Sigmoid colon (tissue), 7 donors: ENCODE measurements at places on chromosomes 6 and 20. TPM values are rescaled to one million over a fixed set of nuclear protein-coding genes. Genes with fewer than 3 reads are reported as not detected.

DNA sequence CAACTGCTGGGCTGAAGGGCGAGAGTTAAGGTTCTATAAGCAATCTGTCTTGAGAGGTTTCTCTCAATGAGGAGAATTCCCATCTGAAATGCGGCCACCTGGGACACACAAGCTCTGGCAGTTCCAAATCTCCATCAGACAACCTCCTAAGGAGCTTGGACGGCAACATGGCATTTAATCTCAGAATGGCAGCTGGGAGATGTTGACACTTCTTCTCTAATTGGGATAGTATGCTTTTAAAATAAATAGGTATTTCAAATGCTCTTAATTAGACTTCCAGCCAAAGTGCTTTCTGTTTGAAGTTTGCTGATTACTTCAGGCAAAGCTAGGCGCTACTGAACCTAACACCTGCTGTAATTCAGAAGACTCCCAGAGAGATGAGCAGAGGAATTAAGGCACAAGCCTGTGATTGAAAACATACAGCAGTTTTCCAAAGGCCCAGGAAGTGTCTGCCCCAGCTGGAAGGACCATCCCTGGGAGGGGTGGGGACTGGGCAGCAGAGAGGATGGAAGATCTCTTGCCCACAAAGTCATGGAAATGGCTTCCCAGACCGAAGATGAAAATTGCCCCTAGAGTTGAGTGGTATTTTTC is 59.1 kb upstream of the KCNK16 start:
- no peak for DNase-seq

Gene RALGAPB
- total RNA-seq: 33.4 TPM

DNA sequence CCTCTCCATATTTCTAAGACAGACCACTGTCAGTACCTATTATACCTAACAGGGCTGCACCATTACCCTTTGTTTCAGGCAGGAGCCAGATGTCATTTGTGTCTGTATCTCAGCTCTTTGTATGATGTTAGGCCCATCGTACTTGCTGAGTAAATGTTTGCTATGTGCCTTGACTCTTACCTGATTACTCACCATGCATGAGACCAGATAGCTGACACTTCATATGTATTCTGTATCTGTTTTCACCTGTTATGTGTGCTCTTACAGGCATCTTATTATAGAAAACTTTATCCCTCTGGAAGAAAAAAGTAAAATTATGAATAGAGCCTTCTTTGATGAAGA is 31.7 kb upstream of the ASXL1 start:
- no peak for DNase-seq

Gene DUSP15
- 2.0 TPM for total RNA-seq

DNA sequence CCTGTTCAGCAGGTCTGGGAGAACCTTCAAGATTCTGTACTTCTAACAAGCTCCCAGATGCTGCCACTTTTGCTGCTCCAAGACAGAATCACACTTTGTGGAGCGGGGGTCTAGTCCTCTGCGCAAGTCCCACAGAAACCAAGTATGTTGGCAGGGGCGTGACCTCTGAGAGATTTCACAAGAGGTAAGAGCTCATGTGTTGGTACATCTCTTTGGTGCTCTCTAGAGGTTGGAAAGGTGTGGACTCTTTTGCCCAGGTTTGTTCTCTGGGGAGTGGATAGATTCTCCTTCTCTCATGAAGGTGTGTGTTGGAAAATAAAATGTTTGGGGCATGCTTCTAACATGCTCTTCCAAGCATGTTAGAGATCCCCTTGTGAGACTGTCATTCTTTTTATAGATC is 340.9 kb upstream of the IRAK1BP1 start:
- no peak for DNase-seq

GRCh38 chr6:2900821-2901644 is 2.1 kb downstream of the SERPINB9 start:
- DNase-seq: no peak

- DNase-seq: peak; percentile 48
Measured at GRCh38 chr20:10655720-10656669, 17.8 kb downstream of the JAG1 start.

GRCh38 chr20:19253916-19254820 is 41.7 kb downstream of the SLC24A3 start:
- DNase-seq: no peak

GRCh38 chr20:18916886-18917750 is 103.5 kb downstream of the SCP2D1 start:
- DNase-seq: no peak

Gene LAMA5
- 409 TPM for total RNA-seq

- no peak for DNase-seq
Measured at GRCh38 chr6:78709021-78709420, 158.3 kb upstream of the IRAK1BP1 start.

Gene HLA-DRB1
- 31.4 TPM for total RNA-seq

DNA sequence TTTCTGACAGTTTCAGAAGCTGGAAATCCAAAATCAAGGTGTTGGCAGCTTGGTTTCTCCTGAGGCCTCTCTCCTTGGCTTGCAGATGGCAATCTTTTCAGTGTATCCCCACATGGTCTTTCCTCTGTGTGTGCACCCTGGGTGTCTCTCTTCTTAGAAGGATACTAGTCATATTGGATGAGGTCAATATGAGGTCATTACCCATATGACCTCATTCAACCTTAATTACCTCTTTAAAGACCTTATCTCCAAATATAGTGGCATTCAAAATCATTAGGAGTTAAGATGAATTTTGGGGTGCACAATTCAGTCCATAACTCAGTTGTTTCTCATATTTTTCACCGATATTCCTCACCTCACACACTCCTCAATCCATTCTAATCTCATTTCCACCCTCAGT is 92.4 kb upstream of the TGM3 start:
- no peak for DNase-seq

DNA sequence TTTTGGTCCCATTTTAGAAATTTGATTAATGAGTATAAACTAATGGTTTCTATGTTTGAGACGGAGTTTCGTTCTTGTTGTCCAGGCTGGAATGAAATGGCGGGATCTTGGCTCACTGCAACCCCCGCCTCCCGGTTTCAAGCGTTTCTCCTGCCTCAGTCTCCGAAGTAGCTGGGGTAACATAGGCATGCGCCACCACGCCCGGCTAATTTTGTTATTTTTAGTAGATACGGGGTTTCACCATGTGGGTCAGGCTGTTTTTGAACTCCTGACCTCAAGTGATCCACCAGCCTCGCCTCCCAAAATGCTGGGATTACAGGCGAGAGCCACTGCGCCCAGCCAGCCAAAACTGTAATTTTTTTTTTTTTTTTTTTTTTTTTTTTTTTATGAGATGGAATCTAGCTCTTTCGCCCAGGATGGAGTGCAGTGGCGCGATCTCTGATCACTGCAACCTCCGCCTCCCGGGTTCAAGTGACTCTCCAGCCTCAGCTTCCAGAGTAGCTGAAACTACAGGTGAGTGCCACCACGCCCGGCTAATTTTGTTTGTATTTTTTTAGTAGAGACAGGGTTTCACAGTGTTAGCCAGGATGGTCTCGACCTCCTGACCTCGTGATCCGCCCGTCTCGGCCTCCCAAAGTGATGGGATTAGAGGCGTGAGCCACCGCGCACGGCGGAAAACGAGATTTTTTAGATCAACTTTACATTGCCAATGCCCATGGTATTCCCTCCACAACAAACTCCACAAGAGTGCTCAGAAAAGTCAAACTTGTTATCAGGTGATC is 127.8 kb downstream of the HFE start:
- no peak for DNase-seq

Gene SAMD5
- total RNA-seq: 0.82 TPM

DNA sequence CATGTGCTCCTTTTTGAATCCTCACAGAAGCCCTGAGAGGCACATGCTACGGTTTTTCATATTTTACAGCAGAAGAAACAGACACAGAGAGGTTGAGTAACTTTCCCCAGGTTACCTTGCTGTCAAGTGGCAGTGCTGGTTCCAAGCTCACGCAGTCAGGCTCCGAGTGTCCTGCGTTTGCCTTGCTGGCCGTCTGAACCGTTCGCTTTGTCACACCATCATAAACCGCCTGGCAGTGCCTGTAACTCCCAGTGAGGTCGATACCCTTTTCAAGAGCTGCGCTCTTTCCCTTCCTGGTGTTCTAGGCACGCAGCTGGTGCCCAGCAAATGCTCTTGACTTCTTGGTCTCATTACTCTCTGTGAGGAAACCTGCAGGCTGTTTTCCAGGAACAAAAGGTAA is 31.3 kb upstream of the KCNG1 start:
- DNase-seq: no peak

- DNase-seq: peak; percentile 92
Measured at GRCh38 chr20:11890331-11891076, 27.2 kb upstream of the BTBD3 start.

GRCh38 chr6:79687759-79688158 is 56.6 kb downstream of the SH3BGRL2 start:
- no peak for DNase-seq

DNA sequence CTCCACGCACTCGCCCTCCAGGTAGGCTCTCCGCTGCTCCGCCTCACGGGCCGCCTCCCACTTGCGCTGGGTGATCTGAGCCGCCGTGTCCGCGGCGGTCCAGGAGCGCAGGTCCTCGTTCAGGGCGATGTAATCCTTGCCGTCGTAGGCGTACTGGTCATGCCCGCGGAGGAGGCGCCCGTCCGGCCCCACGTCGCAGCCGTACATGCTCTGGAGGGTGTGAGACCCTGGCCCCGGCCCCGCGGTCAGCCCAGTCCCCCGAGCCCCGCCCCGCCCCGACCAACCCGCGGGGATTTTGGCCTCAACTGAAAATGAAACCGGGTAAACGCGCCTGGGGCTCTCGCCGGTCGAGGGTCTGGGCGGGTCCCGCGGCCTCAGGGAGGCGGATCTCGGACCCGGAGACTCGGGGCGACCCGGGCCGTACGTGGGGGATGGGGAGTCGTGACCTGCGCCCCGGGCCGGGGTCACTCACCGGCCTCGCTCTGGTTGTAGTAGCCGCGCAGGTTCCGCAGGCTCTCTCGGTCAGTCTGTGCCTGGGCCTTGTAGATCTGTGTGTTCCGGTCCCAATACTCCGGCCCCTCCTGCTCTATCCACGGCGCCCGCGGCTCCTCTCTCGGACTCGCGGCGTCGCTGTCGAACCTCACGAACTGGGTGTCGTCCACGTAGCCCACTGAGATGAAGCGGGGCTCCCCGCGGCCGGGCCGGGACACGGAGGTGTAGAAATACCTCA is 598 bp downstream of the HLA-B start:
- DNase-seq: peak; percentile 77

Gene MOG
- not detected for total RNA-seq

DNA sequence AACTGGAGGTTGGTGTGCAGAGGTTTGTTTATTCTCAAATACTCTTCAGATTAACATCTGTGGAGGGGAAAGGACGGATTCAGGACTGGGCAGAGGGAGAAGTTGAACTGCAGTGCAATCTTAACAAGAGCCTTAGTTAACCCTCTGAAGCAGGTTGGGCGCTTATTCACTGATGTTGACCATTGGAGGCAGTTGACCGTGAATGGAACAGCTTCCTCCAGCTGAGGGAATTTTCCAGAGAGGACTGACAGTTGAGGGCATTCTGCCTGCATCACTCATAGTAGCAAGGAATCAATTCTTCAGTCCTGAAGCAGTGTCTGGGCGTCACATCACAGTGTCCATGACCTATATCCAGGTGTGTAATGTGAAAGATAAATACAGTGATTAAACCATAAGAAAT is 80.9 kb downstream of the PLCB4 start:
- DNase-seq: no peak

GRCh38 chr6:109314313-109314712 is 68.0 kb downstream of the CD164 start:
- no peak for DNase-seq

DNA sequence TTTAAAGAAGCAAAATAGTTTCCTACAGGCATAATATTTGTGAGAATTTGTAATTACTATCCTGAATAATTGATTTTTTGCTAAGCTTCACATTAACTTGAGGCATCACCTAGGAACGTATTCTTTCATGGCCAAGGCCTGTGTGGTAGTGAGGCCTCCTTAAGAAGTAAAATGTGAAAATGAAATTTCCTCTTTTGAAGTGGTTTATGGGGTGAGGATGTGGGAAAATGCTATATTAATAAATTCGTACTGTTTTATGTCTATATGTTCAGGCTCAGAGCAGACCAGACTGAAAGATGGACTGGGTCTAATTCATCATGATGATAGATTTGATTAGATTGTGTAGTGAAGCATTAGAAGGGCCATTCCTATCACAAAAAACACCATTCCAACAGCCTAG is 33.1 kb downstream of the MYLIP start:
- no peak for DNase-seq
